ENCODE measurements at places on chromosomes 13 and 19. TPM values are rescaled to one million over a fixed set of nuclear protein-coding genes. Genes with fewer than 3 reads are reported as not detected.
A peak's percentile ranks its signal among the peaks of the same experiment; 100 is the strongest.

GRCh38 chr19:1098177-1099051 lies 3.2 kb upstream of the POLR2E start:
- DNase-seq, result peak; percentile 46

GRCh38 chr13:73056565-73056962 lies 2.2 kb upstream of the KLF5 start:
- DNase-seq, result no peak

DNA sequence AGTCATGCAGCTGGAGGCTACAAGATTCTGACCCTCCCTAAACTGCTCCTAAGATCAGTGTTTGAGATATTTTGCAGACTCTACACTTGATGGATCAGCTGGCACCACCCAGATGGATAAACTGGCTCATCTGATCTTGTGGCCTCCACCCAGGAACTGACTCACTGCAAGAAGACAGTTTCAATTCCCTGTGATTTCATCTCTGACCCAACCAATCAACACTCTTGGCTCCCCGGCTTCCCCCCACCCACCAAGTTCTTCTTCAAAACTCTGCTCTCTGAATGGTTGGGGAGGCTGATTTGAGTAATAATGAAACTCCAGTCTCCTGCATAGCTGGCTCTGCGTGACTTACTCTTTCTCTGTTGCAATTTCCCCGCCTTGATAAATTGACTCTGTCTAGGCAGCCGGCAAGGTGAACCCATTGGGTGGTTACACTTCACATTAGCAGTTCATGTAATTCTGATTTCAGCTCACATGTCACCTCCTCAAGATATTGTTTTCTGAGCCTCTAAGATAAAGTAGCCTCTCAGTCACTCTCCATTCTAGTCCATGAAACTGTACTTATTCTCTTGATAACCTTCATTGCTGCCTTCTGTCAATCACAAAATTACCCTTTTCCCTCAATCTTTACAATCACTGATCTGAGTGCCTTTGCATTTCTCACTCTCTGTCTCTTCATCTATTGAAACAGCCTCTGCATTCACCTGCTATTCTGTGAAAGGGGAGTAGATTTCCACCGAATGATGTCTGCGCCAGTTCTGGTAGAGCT lies 9.9 kb upstream of the FPR3 start:
- DNase-seq, result peak; percentile 50

DNA sequence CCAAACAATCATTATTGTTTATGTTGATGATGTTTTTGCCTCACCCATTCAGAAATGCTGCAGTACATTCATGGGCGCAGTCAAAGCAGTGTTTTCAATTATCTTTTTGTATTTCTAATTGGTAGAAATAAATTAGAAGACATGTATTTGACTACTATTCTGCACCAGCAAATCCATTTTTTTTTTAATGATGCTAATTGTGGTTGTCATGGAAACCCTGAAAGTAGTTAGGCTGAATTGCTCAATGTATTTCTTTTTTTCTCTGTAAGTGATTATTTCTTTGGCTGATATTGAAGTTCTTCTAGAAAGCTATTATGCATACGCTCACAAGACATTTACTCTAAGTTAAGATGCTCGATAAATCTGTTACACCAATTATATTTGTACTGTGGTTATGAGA lies 101.2 kb downstream of the RFC3 start:
- no peak for DNase-seq

DNA sequence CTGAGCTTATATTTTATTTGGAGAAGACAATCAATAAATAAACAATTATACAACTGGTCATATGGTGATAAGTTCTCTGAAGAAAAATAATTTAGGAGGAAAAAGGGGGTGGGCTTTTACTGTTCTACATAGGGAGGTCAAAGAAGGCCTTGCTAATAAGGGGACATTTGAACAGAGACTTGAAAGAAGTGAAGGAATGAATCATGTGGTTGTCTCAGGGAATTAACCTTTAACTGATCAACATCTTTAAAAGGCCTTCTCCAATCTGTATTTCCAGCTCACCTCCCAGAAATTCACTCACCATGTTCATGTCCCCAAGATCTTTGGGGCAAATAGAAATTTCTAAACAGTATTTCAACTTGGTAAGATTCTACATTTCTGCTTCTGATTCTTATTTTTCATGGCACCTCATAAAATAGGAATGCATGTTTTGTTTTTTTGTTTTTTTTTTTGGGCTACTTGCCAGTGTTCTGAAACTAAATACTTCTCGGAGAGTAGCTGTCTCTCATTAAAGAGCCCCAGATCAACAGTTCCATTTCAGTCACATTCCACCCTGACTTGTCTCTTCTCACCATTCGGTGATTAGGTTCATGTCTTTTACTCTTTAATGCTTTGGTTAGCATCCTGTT lies 19.2 kb upstream of the LPAR6 start:
- no peak for DNase-seq

Gene NAPSA
- total RNA-seq, result 3.0 TPM

Gene NLRP11
- not detected for total RNA-seq

Measured in transverse colon (tissue), 4 donors.